Upper lobe of left lung (tissue), 6 donors: ENCODE measurements at places on chromosomes 1 and 21.

GRCh38 chr1:112504661-112505399, 3.9 kb upstream of the WNT2B start:
- H3K4me3 ChIP-seq = no peak overlapping the region
- DNase-seq = no peak
- H3K4me1 ChIP-seq = peaks cover 38% of the 10 kb centered on the region
- no peak overlapping the region for H3K27ac ChIP-seq
- H3K27me3 ChIP-seq = peaks cover 26% of the 10 kb centered on the region

GRCh38 chr1:229230140-229230892, 40.6 kb upstream of the RAB4A start:
- peaks cover 26% of the 10 kb centered on the region for H3K4me1 ChIP-seq
- no peak for DNase-seq
- no peaks in the 10 kb centered on the region for H3K27me3 ChIP-seq
- no peaks in the 10 kb centered on the region for H3K36me3 ChIP-seq
- H3K4me3 ChIP-seq = no peak overlapping the region

DNA sequence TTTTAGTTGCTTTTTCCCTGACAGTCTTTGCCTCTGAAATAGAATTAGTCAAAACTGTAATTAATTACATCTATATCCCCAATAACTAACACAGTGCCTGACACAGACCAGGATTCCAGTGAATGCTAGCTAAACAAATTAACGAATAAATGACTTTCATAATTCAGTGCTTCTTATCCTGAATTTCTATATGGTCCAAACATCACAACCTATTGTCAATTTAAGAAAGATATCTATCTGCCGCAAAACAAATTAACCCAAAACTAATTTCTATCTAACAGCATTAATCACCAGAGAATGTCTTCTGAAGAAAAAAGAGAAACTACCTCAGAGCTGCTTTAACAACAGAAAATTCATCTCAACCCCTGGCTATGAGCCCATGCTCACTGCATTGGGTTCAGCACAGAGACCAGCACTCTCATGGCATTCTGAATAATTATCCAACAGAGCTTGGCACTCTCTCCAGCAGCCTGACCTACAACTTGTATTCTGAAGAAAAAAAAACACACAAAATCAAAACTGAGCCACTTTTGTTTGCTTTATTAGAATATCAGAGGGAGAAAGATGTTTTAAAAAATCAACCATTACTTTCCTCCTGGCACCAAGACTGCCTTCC, 547.3 kb upstream of the BEND5 start:
- H3K27me3 ChIP-seq = no peaks in the 10 kb centered on the region
- H3K4me3 ChIP-seq = no peak overlapping the region

GRCh38 chr1:13585612-13585991, 2.0 kb downstream of the PDPN start:
- no peak for DNase-seq
- H3K4me1 ChIP-seq = no peaks in the 10 kb centered on the region
- peaks cover 14% of the 10 kb centered on the region for H3K27me3 ChIP-seq
- no peaks in the 10 kb centered on the region for H3K36me3 ChIP-seq
